Karpas-422 (cell line): ENCODE measurements at places on chromosomes 12 and 14.

GRCh38 chr12:3177778-3178425 is 100.7 kb downstream of the TSPAN9 start:
- DNase-seq: no peak

DNA sequence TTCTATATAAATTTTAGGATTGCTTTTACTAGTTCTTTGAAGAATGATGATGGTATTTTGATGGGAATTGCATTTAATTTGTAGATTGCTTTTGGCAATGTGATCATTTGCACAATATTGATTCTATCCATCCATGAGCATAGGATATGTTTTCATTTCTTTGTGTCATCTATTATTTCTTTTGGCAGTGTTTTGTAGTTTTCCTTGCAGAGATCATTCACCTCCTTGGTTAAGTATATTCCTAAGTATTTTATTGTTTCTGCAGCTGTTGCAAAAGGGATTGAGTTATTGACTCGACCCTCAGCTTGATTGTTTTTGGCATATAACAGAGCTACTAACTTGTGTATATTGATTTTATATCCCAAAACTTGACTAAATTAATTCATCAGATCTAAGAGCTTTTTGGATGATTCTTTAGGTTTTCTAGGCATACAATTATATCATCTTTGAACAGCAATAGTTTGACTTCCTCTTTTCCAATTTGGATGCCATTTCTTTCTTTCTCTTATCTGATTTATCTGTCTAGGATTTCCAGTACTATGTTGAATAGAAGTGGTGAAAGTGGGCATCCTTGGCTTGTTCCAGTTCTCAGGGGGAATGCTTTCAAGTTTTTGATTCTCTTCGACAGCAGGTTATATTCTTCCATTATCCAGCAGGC is 668.1 kb downstream of the SLC16A7 start:
- DNase-seq: no peak

GRCh38 chr14:101480747-101481530 is 80.4 kb upstream of the DIO3 start:
- no peak for DNase-seq

- DNase-seq: no peak
Observed at GRCh38 chr12:89247541-89247942, 104.8 kb downstream of the DUSP6 start.
